GM19239 (cell line): ENCODE measurements at places on chromosomes 5 and 9.

GRCh38 chr5:84016085-84016484 lies 295.4 kb upstream of the HAPLN1 start:
- no peak for DNase-seq

DNA sequence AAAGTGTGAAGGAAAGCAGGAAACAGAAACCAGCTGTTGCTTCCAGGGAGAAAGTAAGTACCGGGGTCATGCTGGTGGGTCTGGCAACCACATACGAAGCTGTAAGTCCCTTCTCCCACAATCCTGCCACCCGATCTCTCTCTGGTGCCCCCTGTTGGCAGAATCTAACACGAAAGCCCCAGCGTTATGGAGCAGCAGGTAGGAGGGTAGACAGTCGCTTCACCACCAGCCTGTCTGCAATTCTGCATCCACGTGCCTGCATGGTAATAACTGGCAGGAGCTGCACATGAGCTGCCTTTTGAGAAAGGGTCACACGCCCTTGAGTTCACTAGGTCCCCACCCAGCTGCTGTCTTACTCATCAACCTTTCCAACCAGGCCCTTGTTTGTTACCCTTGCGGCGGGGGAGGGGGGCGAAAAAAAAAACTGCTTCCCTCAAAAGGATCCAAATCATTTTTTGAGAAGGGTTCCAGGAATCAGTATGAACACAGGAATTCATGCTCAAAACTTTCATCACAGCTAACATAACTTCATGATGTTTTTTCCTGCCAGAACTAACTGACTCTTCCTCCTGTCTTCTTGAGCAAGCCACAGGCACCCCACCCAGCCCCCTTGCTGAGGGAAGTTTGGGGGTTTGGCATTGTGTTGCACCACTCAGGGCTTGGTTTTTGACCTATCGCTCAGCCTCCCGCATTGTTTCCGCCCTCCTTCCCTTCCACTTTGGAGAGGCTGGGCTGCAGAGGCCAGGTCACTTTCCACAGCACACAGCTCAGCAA lies 19.6 kb upstream of the TMEM252 start:
- DNase-seq: no peak

GRCh38 chr5:82446809-82447208 lies 168.7 kb upstream of the RPS23 start:
- no peak for DNase-seq

DNA sequence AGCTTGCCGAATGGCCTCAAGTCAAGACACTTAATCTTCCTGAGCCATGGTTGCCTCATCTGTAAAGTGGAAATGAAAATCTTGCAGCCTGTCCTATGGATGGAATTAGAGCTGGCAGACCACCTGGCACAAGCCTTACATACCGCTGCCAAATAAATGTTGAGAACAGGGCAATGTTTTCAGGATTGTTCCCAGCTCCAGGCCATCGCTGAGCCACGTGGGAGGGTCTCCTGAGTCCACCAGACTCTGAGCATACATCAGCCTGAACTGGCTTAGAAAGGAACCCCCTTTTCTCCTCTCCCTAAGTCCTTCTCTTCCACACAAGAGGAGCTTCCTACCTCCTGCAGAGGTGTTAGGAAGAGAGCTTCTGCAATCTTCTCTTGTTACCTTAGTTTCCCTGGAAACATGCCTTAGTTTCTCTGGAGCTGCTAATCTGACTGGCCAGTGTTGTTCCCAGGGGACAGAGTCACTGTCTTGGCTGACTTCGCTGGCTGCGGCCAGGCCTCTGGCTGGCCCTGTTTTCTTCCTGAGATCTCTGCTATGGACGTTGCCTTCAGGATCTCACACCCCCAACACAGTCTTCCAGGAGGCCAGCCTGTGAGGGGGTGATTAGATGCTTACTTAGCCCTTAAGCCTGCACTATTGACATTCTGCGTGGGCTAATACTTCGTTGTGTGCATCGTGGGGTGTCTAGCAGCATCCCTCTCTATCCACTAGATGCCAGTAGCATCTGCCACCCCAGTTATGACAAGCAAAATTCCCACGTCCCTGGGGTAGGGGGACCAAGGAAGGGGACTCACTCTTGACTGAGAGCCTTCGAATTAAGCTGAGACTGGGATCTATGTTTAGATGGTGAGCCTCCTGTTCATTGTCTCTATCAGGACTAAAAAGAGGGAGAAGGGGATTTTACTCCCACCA lies 62.2 kb downstream of the BOD1 start:
- DNase-seq: no peak

- no peak for DNase-seq
Observed at GRCh38 chr9:116060631-116061030, 93.0 kb upstream of the PAPPA start.

DNA sequence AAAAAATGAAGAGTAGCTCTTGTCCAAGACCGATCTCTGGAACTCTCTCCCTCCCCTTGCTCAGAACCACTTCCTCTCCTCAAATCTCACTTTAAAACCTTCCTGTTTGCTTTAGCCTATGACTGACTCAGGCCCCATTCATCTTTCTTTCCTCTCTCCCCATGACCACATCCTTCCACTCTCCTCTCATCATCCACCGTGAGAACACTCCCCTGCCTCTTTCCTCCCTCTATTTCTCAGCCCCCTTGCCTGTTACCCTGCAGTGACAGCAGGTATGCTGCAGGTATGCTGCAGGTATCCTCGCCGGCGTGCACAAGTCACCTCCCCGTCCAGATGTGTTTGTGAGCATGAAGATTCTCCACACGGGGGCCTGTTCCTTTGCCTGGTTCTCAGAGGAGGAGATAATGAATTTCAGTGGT lies 505.3 kb downstream of the CCDC171 start:
- no peak for DNase-seq

DNA sequence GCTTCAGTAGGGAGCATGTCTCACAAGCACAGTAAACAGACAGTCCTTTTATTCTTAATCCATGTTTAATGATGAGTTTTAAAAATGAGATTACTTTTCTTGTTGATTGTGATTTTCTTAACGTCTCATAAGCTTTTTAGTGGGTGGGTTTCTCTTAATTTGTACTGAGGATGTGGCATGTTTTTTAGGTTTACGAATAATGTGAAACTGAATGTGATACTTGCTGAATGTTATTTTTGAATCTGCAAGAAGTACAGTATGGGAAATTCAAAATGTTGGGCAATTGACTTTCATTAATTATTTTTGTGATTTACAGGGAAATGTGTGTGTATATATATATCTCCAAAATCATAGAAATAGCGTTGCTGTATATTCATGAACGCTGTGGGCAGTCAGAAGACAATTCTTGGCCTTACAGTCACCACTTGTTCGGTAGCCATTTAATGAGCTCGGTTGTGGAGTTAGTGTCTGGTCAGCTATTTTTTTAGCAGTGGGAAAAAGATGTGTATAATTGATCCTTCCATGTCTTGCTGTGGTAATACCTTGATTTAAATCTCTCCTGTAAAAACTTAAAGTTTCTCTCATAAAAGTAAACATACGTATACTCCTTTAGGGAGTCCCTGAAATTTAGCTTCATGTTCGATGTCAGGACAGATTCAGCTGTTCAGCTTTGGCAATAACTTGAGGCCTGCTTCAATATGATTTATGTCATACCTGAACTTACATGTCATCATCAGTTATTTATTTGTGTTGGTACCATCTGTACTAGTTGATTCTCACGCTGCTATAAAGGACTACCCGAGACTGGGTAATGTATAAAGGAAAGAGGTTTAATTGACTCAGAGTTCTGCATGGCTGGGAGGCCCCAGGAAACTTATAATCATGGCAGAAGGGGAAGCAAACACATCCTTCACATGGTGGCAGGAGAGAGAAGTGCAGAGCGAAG lies 15.0 kb downstream of the ICE1 start:
- DNase-seq: no peak

DNA sequence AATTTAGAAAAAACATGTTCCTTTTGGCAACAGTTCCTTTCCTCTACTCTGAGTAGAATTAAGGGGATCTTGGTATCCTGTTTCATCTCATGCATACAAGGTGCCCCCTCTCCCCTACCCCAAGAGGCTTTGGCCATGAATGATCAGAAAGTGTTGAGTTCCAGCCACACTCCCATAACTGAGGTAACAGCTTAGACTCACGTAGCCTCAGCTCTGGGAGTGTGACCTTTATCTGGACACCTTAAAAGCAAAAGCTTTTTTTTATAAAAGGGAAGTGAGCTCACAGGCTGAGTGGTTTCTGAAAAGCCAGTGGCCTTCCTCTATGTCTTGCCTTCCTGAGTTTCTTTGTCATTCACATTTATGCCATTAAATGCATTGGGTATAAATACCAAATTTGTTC lies 900 bp upstream of the HAVCR2 start:
- DNase-seq: no peak

- no peak for DNase-seq
Observed at GRCh38 chr5:153551537-153552079, 61.1 kb downstream of the GRIA1 start.

DNA sequence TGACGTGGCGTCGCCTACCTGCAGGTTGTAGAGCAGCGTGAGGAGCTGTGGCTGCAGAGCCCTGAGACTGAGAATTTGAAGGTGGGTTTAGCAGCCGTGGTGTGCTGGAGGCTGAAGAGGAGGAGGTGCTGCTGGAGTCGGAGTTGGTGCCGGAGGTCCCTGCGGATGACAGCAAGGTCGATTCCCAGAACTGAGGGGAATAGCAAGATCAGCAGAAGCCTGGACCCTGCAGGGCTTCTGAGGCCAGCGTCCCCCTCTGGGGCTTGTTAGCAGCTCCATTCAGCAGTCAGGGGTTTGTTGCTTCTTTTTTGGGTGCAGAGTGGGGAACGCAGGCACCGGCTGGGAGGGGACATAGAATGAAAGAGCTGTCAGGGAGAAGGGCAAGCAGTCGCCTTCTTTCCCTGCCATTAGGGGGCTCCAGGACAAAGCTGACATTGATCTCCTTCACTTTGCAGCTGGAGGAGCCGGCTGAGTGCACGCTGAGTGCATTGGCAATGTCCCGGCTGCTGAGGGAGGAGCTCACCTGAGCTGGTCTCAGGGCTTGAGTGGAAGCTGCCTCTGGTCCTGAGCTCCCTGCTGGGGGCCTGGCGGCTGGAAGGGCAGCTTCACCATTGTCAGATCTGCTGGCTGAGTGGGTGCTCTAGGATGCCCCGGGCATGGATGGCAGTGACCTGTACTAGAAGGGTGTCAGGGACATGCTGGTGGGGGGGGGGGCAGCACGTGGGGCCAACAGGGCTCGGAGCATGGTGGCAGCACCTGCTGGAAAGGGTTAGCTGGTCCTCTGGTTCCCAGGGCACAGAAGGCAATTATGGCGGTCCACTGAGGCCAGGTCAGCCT lies 20.8 kb downstream of the OBP2B start:
- DNase-seq: no peak

- no peak for DNase-seq
Observed at GRCh38 chr9:75359638-75360037, 271.3 kb downstream of the OSTF1 start.

GRCh38 chr5:101278011-101278687 lies 375.1 kb upstream of the ST8SIA4 start:
- DNase-seq: no peak

GRCh38 chr5:143340891-143341685 lies 62.4 kb downstream of the NR3C1 start:
- DNase-seq: no peak

DNA sequence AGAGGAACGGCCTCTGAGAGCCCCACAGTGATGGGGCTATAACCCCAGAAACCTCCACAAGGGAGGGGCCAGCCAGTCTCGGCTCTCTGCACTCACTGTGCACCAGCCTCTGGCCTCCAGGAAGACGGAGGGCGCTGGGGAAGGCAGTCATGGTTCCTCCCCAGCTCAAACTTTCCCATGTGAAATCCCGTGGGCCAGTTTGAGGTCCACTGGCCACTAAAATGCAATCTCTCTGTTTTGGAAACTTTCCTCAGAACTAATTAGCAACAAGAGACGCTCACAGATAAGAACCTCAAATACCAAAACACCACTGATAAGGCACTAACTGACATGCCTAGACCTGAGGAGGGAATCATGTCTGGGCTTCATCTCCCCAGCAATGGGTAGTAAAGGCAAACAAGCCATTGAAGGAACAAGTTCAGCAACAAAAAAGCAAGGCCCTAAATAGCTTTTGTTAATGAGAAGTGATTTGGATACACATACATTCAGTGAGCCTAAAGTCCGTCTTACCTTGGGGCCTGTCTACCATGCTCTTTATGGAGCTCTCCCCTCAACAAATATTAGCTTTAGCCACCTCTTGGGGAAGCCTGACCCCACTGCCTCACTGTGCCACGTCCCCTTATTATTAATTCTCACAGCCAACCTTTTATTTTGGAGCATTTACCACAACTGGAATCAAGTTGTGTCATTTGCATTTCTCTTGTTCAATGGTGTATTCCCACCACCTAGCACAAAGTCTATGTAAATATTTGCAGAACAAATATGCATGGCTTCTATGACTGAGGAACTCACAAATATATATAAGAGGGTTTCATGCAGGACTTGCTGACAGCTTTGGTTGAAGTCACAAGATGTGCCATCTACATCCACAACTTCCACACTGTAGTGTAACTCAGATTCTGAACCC lies 56.1 kb upstream of the GLRX start:
- no peak for DNase-seq

GRCh38 chr5:157839157-157839795 lies 19.7 kb downstream of the CLINT1 start:
- DNase-seq: no peak

GRCh38 chr5:172858990-172859811 lies 25.1 kb downstream of the ERGIC1 start:
- no peak for DNase-seq

DNA sequence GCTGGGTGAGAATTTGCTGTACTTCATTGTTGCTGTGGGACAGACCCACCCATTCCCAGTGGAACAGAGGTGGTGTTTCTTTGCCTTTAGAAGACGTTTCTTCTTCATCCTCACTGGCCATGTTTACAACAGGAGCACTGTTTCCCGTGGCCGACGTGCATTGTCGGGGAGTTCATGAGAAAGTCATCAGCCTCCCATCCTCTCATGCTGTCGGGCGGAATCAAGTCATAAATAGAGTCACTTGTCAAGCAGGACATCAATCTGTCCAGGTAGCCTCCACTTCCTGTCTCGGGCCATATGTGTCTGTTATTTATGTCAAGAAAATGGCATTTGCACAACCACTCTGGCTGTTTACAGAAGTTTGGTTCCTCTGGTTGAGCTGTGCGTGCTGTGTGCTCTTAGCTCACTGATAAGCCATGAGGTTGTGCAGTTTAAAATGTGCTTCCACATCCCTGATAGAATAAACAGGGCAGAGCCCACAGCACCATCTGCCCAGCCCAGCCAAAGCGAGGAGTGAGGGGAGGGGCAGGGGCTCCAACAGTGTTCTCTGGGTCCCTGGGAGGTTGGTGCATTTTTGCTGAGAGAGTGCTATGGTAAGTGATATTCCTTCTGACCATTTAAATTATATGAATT lies 401.9 kb upstream of the IRX2 start:
- no peak for DNase-seq

DNA sequence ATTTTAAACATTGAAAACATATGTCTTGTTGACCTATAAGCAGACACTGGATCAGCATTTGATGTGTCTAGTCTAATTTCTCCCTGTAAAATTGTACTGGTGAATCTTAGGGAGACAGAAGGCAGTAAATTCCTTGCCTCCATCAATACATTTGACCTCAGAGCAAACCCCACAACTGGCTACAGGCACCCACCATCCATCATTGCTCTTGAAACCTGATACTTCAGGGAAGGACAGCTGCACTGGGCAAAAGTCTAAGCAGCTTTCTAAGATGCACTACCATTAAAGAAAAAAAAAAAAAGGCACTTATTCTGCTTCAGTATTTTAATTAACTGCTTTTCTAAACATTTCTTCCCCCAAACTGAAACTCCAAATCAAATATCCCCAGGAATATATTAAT lies 1051.3 kb upstream of the DMAC1 start:
- DNase-seq: no peak
